ENCODE measurements at places on chromosomes 3 and 15. TPM values are rescaled to one million over a fixed set of nuclear protein-coding genes. Genes with fewer than 3 reads are reported as not detected.
A peak's percentile ranks its signal among the peaks of the same experiment; 100 is the strongest.

DNA sequence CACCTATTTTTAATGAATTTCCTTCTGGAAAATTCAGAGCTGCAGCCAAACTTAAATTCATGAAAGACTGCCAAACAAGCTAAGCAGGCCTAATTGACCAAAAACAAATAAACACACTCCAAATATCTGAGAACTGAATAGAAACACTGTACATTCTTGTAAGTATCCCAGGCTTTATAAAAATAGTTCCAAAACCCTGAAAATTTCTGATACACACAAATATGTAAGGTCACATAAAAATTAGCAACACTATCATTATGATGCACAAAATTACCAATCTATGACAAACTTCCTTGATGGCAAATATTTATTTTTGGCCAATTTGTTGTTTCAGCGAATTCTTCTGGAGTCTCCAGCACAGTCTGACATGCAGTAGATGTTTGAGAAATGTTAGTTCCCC is 117.9 kb upstream of the UBE2E2 start:
- no peak for DNase-seq

Gene DNAJC17
- 25.9 TPM for total RNA-seq

DNA sequence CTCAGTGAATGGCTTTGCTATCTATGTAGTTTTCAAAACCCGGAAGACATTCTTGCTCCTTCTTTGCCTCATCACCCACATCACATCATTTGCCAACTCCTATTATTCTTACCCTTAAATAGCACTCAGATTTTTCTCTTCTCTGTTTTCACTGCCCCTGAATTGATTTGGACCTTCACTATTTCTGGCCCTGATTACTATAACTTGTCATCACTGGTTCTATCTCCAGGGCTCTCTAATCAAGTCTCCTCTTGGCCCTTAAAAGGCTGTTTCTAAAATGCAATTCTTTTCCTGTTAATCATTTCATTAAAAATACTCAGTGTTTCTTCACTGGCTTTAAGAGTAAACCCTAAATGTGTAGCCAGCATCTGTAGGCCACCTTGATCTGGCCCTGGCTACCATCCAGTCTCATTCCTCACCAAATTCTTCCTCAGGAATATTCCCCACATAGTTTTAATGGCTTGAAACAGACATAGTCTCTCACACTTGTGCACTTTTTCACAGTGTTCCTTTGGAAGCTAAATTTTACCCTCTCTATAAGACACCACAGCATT is 437.1 kb upstream of the CBLB start:
- no peak for DNase-seq

DNA sequence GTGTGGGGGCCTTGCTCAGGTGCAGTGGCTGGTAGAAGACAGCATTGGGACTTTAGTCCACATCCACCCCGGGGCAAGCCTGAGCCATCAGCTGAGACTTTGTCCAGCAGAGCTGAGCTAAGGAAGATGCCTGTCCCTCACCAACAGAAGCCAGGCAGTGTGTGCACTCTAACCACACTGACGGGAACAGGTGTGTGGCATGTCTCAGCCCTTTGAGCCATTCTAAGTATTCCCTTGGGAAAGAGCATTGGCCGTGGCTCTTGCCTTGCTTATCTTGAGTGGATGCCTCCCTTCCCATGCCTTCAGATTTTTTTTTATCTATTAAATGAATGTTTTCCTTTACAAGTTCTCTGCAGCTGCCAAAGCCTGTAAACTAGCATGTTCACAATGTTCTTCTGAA is 3.5 kb downstream of the GABRA5 start:
- no peak for DNase-seq

- DNase-seq, result peak; percentile 76
Observed at GRCh38 chr3:186534113-186534669, 10.0 kb downstream of the CRYGS start.

DNA sequence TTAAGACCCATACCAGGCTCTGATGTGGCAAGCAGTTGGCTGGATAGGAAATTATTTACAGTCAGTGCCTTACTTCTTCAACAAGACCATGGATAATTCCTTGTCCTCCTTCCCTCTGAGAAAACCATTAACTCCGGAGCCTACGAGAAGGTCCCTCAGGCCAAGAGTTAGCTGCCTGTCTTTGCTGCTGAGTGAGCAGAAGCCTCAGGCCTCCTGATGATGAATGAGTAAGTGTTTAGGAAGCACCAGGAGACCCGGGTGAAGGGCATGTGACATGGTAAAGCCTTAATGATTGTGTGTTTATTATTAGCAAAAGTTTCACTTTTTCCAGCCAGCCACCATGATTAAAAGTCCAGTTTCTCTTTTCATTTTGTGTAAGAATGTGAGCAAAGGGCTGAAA is 174.9 kb upstream of the TOPAZ1 start:
- no peak for DNase-seq

- no peak for DNase-seq
Observed at GRCh38 chr3:161222662-161223061, 1.6 kb downstream of the NMD3 start.

Gene TMEM207
- total RNA-seq, result not detected

GRCh38 chr3:139323146-139323545 is 20.7 kb upstream of the MRPS22 start:
- DNase-seq, result no peak

DNA sequence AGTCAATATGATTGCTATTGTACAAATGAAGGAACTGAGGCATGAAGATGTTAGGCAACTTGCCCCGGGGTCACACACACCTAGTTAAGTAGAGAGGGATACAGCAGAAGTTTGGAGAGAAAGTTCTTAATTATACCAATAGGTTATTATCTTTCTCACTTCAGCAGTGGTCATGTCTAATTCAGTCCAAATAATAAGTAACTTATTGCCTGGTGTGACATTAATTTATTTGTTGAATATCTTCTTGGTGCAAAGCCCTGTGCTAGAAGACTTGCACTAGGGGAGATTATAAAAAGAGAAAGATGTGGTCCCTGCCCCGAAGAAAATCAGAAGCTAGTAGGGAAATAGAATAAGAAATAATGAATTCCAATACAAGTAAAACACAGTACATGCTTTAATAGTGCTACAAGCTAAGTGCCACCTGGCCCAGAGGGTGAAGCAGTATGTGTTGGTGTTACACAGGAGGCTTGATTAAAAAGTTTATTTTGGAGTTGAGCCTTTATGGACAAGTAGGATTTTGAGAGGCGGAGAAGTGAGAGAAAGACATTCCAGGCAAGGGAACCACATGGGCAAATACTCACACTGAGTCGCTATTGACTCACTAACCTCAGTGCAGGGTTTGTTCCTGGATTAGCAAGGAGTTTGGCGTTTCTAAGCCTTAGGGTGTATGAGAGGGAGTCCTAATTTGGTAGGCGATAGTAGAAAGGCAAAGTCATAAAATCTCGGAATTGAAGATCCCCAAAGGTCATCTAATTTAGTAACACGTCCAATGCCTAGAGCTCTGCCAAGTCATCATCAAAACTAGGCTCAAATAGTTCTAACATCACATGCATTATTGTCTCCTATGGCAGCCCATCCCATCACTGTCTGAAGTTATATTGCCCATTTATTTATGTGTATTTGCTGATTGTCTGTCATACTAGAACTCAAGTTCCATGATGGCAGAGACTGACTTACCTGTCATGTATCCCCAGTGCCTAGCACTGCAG is 19.2 kb upstream of the GSK3B start:
- no peak for DNase-seq

Gene OXSR1
- 33.8 TPM for total RNA-seq

Gene WNT7A
- total RNA-seq, result 0.10 TPM

Gene MTHFS
- total RNA-seq, result 44.8 TPM

DNA sequence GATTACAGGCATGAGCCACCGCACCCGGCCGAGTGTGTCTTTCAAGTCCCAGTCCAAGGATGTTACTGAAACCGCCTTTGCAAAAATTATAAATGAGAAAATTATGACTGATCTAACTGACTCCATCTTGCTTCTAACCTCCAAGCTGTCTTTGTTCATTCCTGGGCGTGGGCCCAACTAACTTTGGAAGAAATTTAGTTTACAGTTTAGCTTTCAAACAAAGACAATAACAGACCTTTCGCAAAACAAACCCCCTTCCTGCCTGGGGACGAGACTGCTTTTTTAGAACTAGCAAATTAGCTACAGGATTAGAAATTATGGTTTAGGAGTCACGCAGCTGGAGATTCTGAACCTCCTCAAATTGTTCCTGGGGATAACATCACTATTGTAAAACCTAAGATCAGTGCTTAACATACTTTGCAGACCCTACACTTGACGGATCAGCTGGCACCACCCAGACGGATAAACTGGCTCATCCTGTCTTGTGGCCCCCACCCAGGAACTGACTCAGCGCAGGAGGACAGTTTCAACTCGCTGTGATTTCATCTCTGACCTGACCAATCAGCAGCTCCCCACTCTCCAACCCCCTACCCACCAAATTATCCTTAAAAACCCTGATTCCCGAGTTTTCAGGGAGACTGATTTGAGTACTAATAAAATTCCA is 23.8 kb downstream of the NANOGP8 start:
- DNase-seq, result no peak

Data from activated naive CD4-positive, alpha-beta T cell treated with anti-CD3 and anti-CD28 coated beads for 36 hours (primary cell).